ENCODE measurements at places on chromosomes 11 and 22. TPM values are rescaled to one million over a fixed set of nuclear protein-coding genes. Genes with fewer than 3 reads are reported as not detected.

KCNK7 gene
- total RNA-seq: 1.0 TPM

SHISAL1 gene
- total RNA-seq: 6.7 TPM

P2RX6 gene
- 0.70 TPM for total RNA-seq

KREMEN1 gene
- 2.9 TPM for total RNA-seq

Data from A549 treated with CORT108297 at 1 μM for 4 hours (cell line).